Naive B cell (primary cell): ENCODE measurements at places on chromosomes 5 and 9.

DNA sequence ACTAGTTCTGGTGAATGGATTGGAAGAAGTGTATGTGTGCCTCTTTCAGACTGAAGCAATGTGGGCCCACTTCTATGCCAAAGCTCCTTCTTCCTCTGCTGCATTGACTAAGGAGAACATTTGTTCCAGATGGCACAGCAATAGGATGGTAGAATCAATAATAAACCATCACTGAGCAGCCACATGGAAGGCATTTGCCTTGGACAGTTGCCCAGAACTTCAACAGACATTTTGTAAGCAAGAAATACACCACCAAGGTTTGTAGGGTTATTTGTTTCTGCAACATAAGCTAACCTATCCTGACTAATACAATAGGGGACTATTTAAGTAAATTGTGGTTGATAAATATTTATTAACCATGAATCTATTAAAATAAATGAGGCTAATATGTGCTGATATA is 37.7 kb upstream of the CSNK1G3 start:
- no peak for DNase-seq
- no peak overlapping the region for H3K27ac ChIP-seq
- H3K27me3 ChIP-seq, result peaks cover 33% of the 10 kb centered on the region
- H3K36me3 ChIP-seq, result peaks cover 10% of the 10 kb centered on the region
- H3K4me3 ChIP-seq, result no peak overlapping the region
- H3K4me1 ChIP-seq, result no peaks in the 10 kb centered on the region

DNA sequence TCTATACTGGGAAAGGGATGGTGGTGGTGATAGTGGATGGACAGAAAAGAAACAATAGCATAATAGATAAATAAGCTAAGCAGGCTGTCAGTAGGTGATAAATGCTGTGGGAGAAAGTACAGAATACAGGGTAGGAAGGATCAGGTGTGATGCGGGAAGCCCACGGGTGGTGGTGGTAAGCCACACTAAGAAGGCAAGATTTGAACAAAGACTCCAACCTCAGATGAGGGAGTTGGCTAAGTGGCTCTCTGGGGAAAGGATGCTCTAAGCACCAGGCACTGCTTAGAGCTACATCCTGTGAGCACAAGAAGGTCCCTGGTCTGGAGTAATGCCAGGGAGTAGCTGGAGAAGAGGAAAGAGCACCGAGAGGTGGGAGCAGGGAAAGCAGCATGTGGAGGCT is 151.6 kb upstream of the KLF9 start:
- no peak for DNase-seq
- no peaks in the 10 kb centered on the region for H3K27me3 ChIP-seq
- no peak overlapping the region for H3K4me3 ChIP-seq
- H3K27ac ChIP-seq, result no peak overlapping the region
- no peaks in the 10 kb centered on the region for H3K36me3 ChIP-seq
- peaks cover 31% of the 10 kb centered on the region for H3K4me1 ChIP-seq

DNA sequence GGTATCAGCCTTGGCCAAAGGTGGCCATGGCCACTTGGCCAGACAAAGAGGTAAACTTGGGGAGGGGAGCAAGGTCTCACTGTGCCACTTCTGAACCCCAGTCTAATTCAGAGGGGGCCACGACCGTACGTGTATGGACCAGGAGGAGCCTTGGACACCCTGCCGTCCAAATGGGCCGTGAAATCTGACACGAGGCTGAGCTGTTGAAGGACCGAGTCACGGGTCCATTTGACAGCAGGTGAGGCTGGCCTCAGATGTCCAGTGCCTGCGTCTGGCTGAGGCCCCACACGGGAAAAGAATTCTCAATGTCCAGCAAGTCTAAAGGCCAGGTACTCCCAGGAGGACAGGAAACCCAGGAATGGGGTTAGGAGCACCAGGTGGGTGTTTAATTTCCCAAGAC is 17.7 kb downstream of the CMBL start:
- H3K27me3 ChIP-seq, result peaks cover 17% of the 10 kb centered on the region
- no peak overlapping the region for H3K4me3 ChIP-seq
- no peak overlapping the region for H3K27ac ChIP-seq
- H3K4me1 ChIP-seq, result no peaks in the 10 kb centered on the region

GRCh38 chr9:135385793-135386192 is 93.8 kb upstream of the PPP1R26 start:
- H3K36me3 ChIP-seq, result no peaks in the 10 kb centered on the region
- no peaks in the 10 kb centered on the region for H3K27me3 ChIP-seq
- no peak overlapping the region for H3K27ac ChIP-seq
- no peak for DNase-seq

DNA sequence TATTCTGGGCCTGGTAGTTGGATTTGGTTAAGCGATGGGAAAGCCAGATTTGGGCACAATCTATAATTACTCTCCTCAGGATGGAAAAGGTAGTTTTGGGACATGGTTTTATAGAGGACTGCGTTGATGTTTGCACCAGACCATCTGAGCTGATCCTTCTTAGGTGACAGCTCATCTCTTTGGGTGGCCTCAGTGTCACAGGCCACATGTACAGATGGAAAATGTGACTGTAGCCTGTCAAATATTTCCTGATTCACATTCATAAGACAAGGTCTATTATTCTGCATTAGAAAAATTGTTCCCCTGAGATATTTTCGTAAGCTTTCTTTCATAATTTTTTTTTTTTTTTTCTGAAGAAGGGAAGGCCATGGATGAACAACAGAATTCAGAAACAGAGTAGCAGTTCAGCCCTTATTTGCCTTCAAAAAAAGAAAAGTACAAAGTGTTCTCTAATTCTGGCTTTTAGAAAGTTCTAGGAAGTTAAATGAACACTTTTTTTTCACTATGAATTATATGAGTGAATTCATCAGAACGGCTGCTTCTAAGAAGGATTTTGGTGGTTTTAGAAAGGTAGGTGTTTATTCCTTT is 81.0 kb downstream of the NNT start:
- H3K27me3 ChIP-seq, result no peaks in the 10 kb centered on the region
- no peak for DNase-seq
- H3K4me1 ChIP-seq, result peaks cover 4% of the 10 kb centered on the region
- no peak overlapping the region for H3K4me3 ChIP-seq
- no peak overlapping the region for H3K27ac ChIP-seq
- H3K36me3 ChIP-seq, result peaks cover 55% of the 10 kb centered on the region
